Activated CD4-positive, CD25-positive, alpha-beta regulatory T cell treated with anti-CD3 and anti-CD28 coated beads, Interleukin-2, amount 50 U/mL, for 24 hours (primary cell): ENCODE measurements at places on chromosomes 3 and 15.

DNA sequence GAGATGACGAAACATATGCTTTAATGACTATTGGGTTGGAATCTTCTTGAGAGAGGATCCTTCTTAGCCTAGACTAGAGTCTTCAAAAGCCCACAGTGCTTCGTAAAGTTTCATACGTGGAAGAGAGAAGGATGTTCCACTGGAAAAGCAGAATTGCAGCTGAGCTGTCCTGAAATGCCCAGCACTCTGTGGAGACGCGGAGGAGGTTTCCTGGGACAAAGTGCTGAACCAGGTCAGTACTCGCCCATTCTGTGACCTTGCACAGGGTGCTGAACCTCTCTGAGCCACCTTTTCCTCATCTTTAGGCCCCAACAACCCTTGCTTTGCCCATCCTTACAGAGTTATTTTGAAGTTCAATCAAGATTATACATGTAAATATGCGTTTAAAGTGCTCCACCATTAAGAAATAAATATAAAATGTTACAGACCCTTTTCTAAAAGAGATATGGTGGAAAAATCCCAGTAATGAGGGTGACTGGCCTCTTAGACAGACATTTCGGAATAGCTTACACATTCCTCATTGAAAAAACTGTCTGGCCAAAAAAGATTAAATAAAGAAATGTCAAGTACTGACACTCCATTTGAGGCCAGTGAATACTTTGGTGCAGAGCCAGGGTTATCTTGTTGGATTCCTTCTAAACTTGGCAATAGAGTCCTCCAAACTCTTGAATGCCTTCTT is 4.2 kb upstream of the MAGEF1 start:
- no peak for ATAC-seq

GRCh38 chr15:51267703-51268083 is 70.7 kb downstream of the CYP19A1 start:
- ATAC-seq, result no peak

GRCh38 chr15:29812384-29812694 is 9.9 kb downstream of the TJP1 start:
- no peak for ATAC-seq

DNA sequence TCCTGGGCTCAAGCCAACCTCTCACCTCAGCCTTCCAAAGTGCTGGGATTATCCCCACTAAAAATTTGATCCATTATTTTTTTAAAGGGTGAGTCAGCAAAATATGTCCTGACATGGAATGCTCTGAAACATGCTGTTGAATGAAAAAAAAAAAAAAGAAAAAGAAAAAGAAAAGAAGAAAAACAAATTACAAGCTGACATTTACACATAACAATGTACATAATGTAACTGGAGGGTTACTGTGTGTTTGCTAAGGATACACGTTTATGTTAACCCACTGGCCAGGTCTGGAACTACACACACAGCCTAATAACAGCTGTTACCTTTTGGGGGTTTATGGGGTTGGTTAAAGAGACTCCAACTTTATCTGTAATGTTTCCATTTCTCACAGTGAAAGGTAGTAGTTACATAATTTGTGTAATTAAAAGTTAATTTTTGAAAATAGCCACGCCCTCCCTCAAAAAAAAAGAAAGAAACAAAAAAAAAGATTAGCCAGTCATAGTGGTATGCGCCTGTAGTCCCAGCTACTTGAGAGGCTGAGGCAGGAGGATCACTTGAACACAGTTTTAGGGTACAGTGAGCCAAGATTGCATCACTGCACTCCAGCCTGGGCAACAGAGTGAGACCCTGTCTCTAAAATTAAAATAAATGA is 3.1 kb upstream of the MESP2 start:
- ATAC-seq, result no peak

- no peak for ATAC-seq
Measured at GRCh38 chr3:55288657-55289056, 198.4 kb downstream of the WNT5A start.

DNA sequence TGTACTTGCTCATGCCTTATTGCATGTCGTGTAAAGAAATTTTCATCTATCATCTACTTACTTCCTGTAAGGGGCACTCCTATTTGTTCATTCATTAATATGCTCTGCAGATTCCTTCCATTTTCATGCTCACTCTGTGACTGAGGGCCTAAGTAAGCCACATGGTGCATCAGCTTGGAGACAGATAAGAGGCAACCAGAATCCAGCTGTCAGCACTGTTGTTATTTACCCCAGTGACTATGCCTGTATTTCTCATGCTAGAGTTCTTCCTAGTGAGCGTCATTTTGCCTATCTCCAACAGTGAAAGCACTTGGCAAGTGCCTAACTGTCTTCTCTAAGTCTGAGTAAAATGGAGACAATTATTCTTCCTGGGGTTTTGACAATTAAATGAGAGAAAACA is 124.8 kb upstream of the ABI3BP start:
- ATAC-seq, result no peak

DNA sequence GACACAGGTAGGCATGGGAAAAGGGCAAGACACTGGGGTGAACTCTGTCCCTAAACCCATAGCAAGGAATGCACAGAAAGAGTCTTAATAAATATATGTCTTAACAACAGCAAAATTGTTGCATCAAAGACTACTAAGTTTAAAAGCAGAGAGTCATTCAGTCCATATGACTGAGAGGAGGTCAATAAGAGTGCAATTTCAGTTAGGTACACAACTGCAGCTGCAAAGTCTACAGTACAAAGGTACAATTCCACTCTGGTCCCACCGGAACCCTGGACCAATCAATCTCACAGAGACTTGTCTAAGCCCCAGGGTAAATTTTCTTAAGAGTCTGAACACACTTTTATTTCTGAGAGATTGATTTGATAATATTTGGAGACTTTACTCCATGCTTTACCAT is 6.9 kb downstream of the CP start:
- ATAC-seq, result no peak

GRCh38 chr3:62289922-62290321 is 83.4 kb downstream of the FEZF2 start:
- ATAC-seq, result no peak

DNA sequence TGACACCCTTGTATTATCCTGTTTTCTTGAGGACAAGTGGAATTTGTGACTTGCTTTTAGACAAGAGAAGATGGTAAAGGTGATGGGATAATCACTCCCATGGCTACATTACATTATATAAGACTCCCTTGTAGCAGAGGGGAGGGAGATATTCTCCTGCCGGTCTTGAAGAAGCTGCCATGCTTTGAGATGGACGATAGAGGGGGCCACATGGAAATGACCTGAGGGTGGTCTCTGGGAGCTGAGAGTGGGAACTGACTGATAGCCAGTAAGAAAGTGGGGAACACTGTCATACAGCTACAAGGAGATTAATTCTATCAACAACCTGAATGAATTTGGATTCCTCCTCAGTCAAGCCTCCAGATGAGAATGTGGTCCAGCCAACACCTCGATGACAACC is 540.1 kb downstream of the NTRK3 start:
- no peak for ATAC-seq

GRCh38 chr3:68866157-68866556 is 66.2 kb downstream of the TAFA4 start:
- no peak for ATAC-seq

DNA sequence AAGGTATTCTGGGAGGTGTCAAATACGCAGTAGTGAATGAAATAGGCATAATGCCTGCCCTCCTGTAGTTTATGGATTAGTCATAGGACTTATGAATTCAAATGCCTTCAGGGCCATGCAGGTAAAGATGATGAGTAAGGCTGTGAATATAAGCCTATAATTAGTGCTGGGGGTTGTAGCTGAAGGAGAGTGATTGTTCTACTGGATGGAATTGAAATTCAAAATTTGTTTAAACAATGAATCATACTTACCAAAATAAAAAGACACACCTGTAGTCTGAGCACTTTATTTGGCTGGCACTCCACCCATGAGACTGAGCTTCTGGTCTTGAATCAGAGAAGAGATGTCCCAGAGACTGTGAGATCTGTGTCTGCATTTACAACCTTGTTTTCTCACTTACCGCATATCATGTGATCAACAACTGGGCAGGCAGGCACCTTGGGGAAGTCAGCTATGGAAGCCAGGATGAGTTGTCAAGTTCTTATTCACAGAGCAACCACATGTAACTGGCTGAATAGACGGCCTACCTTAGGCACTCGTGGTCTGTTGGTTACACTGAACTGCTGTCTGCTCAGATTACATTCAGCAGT is 291.8 kb downstream of the NAALADL2 start:
- ATAC-seq, result no peak
